C1 segment of cervical spinal cord (tissue), 14 donors: ENCODE measurements at places on chromosomes 5 and 9.

DNA sequence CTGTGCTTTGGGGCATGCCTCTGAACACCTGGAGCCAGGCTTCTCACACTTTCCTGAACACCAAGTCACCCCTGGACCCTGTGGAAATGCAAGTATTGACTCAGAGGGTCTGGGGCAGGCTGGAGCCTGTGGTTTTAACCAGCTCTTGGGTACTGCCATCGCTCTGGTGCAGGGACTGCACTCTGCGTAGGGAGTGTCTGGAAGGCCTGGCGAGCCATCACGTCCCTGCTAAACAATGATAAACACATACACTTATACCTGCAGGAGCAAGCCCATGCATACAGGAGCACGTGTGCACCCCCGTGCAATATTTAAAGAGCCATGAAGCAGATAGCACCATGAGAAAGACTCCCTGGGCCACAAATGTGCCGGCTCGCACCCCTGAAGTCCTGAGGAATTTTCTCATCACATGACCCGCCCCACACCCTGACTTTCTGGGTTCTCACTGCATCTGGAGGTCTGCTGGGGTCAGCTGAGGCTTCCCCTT is 267.7 kb downstream of the GADD45G start:
- no peak for DNase-seq

- no peak for DNase-seq
These were observed at the start of gene UBE2QL1 for GRCh38 chr5:6448622-6449464. Gene UBE2QL1 (plus strand): TSS chr5:6448859. CDS start chr5:6448894, 35 bp downstream.

GRCh38 chr5:124538191-124538590 is 208.2 kb downstream of the ZNF608 start:
- no peak for DNase-seq

- DNase-seq: no peak
These were observed 12.5 kb downstream of the TEX10 start for GRCh38 chr9:100340224-100340623.

GRCh38 chr5:54944364-54944763 is 41.0 kb downstream of the ESM1 start:
- no peak for DNase-seq

GRCh38 chr5:17424674-17425073 is 73.4 kb upstream of the TAF11L2 start:
- DNase-seq: no peak

- no peak for DNase-seq
These were observed 40.1 kb downstream of the ALG2 start for GRCh38 chr9:99181621-99182020.

DNA sequence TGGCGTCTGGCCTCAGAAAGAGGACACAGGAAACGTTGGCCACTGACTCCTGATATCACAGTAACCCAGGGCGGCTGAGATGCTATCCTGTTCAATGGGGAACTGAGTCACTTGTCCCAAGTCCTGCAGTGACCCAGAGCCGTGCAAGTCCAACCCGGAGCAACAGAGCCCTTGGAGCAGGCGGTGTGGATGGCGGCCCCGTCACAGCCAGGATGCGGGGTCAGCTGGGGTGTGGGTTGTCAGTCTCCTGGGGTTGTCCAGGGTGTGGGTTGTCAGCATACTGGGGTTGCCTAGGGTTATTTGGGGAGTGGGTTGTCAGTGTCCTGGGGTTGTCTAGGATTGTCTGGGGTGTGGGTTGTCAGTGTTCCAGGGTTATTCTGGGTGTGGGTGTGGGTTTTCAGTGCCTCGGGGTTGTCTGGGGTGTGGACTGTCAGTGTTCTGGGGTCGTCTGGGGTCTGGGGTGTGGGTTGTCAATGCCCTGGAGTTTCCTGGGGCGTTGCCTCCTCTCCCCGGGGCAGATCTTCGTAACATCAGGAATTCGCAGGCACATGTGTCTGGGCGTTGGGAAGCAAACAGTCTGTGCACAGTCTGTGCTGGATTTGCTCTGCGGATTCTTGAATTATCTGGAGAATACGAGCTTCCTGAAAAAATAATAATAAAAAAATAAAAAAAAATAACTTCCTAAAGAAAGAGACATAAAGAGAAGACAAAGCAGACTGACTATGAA is 257.5 kb downstream of the PARP8 start:
- DNase-seq: no peak

- no peak for DNase-seq
These were observed 8.9 kb upstream of the LNPEP start for GRCh38 chr5:96927008-96927407.

DNA sequence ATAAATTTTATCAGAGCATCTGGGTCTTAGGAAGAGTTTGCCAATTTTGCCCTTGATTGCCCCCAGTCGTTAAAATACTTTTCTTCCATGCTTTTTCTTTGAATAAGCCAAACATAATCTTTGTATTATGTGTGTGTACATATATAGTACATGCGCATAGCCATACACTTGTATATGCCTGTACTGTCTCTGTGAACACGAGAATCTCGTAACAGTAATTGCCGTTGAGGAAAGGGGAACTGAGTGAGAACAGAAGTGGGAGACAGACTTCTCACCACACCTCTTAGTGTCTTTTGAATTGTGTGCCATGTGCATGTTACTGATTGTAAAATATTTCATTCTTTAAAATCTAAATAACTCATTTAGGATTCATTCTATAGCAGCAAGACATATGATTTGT is 79.6 kb upstream of the GRHPR start:
- no peak for DNase-seq

- DNase-seq: no peak
These were observed 82.4 kb upstream of the ADRA1B start for GRCh38 chr5:159833846-159834245.

- DNase-seq: no peak
These were observed 11.3 kb upstream of the LOX start for GRCh38 chr5:122089096-122090013.

- no peak for DNase-seq
These were observed 252.3 kb upstream of the SLC24A2 start for GRCh38 chr9:20040991-20041696.

- no peak for DNase-seq
These were observed 154.3 kb upstream of the RAI14 start for GRCh38 chr5:34501840-34502239.

GRCh38 chr5:113321276-113321675 is 113.5 kb downstream of the TSSK1B start:
- no peak for DNase-seq

- no peak for DNase-seq
These were observed 161.8 kb downstream of the PJA2 start for GRCh38 chr5:109247986-109248385.

DNA sequence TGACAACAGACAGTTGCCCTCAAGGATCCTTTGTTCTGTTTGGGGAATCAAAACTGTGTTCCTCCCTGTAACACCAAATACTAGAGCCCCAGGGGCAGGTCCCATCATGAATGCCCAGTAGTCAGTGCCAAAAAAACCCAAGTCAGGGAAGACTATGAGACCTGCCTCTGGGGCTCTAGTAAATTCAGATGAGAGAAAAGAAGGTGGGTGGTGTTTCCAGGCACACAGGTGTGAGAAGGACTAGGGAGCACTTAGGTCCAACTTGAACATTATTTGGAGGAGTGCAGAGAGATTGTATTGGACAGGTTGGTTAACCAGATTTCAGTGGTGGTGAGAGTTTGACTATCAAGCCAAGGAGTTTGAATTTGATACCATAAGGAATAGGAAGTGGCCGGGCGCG is 52.0 kb downstream of the SLC22A5 start:
- no peak for DNase-seq

- DNase-seq: peak; percentile 65
These were observed 8.5 kb upstream of the ANGPTL2 start for GRCh38 chr9:127130661-127131538.

GRCh38 chr9:4691795-4692194 is 12.4 kb downstream of the CDC37L1 start:
- no peak for DNase-seq

DNA sequence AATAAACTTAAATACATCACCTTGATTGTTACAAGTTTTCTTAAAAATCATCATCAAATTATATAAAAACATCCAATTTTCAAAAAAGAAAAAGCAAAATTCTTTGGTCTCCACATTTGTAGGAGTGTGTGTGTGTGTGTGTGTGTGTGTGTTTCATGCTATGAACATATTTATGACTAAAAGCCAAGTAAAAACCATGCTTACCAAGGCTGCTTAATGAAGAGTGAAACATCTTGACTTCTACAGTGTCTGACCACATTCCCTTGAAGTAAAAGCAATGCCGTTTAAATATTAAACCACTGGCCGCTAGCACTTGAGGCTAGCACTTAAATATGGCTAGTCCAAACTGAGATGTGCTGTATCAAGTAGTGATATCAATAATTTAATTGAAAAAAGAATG is 549.1 kb upstream of the CCNG1 start:
- DNase-seq: no peak
